Activated CD8-positive, alpha-beta memory T cell treated with anti-CD3 and anti-CD28 coated beads for 1 hour (primary cell): ENCODE measurements at places on chromosomes 1 and 21.

DNA sequence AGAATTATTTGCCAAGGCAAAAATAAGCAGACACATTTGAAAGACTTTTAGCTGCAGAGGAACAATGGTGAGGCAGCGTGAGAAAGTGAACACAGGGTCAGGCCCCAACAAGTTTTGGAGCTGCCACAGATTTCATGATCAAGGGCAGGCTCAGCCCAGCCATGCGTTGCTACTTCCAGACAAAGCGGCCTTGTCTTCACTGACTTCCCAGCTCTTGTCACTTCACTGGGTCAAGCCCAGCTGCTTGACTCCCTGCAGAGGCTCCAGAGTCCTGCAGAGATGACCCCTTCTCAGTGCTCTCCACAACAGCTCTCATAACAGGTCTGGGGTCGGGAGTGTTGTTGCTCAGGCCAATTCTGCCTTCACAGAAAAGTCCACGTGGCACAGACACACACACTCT lies 35.8 kb downstream of the HHAT start:
- no peak for DNase-seq

DNA sequence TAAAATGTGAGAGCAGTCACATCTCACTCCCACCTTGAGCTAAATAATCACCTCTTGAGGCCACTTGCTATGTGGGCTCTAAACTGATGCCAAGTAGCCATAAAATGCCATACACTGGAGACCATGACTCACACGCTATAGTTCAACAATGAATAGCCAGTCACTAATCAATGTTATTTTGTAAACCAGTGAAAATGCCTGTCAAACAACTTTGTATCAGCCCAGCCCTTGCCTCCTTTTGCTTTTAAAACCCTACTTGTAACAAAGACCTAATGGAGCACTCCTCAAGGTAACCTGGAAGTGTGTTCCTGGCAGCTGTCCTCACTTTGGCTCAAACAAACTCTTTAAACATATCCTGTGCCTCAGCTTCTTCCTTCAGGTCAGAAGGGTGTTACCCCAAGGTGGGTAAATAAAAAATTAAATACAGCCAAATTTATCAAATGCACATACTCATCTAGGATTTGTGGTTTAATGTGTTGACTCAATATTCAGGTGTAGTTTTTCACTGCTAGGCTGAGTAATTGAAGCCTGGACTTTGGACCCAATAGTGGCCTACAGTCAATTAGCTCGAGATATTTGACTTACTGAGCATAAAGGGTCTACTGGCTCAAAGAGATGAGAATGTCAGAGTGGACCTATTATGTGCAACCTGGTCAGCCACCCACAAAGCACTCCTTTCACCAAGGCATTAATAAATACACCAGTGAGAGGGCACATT lies 154.3 kb downstream of the COQ8A start:
- no peak for DNase-seq

DNA sequence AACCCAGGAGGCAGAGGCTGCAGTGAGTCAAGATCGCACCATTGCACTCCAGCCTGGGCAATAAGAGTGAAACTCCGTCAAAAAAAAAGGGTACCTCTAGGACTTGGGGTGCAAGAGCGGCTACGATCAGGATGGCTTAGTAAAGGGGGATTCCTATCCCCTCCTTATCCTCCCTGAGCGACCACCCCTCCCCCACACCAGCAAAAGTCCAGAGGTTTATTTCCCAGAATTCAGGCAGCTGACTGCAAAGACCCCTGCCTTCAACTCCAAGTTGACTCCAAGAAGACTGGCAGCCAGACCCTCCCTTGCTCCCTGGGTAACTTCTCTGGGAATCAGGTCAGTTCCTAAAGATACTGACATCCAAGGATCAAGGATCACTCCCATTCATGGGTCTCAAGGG lies 12.4 kb upstream of the PRDM16 start:
- DNase-seq: no peak

DNA sequence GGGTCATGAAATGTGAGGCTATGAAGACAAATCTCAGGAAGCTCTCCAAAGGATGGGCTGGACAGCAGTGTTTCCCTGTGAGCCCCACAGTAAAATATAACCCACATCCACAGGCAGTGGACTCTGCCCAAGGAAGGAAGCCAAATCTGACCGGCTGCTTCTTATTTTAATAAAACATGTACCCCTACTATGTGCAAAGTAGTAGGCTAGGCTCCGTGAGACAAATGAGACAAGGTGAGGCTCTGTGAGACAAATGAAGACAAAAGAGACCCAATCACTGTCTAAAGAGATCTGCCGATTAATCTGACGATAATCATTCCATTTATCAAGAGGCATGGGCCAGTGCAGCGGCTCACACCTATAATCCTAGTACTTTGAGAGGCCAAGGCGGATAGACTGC lies 2.1 kb downstream of the ASAP3 start:
- DNase-seq: no peak

GRCh38 chr1:232776526-232777106 lies 28.6 kb upstream of the MAP10 start:
- DNase-seq: no peak
